Stimulated activated CD8-positive, alpha-beta memory T cell treated with anti-CD3 and anti-CD28 coated beads, Interleukin-7, amount 100 ng/mL, for 4 hours (primary cell): ENCODE measurements at places on chromosomes 3 and 15.

DNA sequence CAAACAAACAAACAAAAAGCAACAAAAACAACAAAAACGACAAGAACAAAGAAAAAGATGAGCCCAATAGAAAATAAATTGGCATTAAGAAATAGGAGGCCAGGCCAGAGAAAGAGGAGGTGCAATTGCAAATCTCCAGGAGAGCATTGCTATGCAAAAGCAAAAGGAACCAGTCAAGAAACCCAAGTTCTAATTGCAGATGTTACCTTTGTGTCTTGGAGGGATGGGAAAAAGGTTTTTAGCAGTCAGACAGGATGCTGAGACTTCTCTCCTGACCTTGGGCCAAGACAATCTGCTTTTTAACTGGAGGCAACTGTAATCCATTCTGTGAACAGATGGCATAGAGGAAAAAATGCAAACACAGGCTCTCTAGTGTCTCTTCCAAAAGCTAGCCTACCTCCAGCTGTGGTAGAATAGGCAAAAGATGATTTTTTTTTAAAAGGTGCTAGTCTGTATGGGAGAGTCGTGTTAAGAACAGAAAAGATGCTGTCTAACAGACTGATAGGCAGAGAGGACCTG, 56.4 kb downstream of the LSAMP start:
- DNase-seq: no peak

GRCh38 chr3:87004883-87005282, 13.9 kb upstream of the VGLL3 start:
- no peak for DNase-seq

- DNase-seq: peak; percentile 8
These were observed at the start of gene B3GALNT1 for GRCh38 chr3:161104561-161105551. B3GALNT1 (minus strand) TSS chr3:161105349; CDS start chr3:161086754, 18,595 bp downstream.

GRCh38 chr3:194690501-194691372, 5.1 kb downstream of the FAM43A start:
- no peak for DNase-seq

DNA sequence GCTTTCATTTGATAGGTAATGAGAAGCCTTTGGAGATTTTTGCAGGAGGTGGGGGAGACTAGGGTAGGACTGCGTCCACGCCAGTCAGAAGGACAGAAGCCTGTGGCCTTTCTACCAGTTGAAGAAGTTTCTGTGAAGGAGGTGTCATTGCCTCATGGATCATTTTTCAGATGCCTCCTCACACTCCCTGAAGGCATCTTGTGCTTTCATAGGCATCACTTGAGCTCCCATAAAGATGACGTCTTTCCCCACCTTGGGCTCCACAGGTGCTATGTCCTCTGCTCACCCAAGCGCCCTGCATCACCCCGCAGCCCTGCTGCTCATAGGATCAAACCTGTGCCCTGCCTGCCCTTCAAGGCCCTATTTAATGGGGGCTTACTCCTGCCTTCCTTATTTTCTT, 7.5 kb upstream of the ITGA11 start:
- DNase-seq: no peak

DNA sequence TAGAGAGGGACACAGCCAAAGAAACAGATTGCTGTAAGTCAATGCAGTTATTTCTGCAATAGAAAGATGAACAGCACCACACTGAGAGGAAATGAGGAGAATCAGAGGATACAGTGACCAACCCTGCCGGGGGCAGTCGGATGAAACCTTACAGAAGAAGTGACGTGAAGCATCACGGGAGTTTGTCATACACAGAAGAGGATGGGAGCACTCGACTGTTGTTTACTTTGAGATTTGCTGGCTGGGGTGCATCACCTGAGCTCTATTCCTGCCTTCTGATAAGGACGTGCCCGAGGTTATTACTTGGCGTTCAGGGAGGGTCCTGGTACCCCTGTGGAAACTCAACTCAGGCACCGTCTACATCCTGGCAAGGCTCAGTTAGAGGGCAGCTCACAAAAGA, 45.4 kb downstream of the MAGEF1 start:
- no peak for DNase-seq

DNA sequence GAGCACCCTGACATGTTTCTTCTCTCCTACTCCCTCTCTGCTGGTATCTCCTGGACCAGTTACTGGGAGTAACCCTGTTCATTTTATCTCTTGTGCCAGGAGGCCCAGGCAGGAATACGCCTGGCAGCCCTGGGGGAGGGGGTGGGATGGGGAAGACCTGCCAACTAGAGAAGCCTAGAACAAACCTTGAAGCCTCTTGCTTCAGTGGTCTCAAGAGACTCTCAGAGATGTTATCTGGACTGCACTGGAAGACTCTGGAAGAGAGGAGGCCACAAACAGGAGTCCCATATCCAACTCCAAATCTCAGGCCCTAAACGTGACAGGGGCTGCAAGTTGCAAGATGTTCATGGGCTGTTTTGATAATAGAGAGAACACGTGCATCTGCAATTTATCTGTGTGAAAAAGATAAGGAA, at the start of gene EPB42:
Gene EPB42, minus strand, starts transcription at position 28 of the 413 bp plus-strand sequence. CDS start 193 bp downstream, outside the sequence.
- no peak for DNase-seq

- no peak for DNase-seq
These were observed 255.3 kb upstream of the IL12A start for GRCh38 chr3:159733194-159733860.

DNA sequence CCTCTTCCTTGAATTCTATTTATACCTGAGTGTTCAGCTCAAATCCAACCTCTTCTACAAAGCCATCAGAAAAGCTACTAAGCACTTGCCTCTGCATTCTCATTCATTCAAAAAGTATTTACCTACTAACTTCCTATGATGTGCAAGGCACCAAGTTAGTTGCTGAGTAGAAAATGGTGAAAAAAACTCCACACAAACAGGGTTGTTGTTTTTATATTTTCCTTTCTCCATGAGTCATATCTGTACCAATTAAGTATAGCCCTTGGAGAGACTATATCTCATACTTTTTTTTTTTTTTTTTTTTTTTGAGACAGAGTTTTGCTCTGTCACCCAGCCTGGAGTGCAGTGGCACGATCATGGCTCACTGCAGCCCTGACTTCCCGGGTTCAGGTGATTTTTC, 67.7 kb downstream of the IGF2BP2 start:
- no peak for DNase-seq

DNA sequence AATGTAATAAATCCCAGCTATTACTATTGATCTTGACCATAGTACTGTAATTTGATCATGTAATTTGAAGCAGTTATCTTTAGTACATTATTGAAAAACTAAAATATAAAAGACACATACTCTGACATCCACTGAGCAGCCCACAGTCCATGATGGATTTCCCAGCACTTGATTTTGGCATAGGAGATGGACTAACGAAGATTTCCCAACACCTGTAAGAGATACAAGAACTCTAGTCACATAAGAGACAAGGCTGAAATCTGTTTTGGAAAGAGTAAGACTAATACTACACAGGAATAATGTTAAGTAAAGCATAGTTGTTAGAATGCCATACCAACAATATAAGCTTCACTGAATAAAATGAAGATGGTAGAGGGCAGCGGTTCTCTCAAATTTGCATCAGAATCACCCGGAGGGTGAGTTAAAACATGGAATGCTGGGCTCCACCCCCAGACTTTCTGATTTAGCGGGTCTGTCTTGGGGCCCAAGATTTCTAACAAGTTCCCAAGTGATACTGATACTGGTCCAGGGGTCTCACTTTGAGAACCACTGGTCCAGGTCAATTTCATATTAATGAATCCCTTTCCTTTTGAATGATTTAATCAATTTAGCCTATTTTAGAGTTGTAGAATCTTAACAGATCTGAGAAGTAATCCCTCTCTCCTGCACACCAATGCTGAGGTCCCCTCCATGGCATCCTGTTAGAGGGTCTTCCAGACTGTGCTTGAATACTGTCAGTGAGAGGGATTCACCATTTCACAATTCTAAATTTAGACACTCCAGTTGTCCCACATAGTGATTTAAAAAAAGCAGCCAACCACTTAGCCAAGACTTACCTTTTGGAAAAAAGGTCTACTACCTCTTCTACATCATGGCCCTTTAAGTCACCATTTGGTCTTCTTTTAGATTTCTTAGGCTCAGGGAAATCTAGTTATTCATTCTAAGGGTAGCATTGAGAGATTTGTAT, 11.5 kb downstream of the RABL3 start:
- DNase-seq: no peak

GRCh38 chr3:151199554-151200438, 3.2 kb downstream of the GPR171 start:
- no peak for DNase-seq

- DNase-seq: no peak
These were observed 18.3 kb downstream of the MAGEL2 start for GRCh38 chr15:23629234-23629805.

DNA sequence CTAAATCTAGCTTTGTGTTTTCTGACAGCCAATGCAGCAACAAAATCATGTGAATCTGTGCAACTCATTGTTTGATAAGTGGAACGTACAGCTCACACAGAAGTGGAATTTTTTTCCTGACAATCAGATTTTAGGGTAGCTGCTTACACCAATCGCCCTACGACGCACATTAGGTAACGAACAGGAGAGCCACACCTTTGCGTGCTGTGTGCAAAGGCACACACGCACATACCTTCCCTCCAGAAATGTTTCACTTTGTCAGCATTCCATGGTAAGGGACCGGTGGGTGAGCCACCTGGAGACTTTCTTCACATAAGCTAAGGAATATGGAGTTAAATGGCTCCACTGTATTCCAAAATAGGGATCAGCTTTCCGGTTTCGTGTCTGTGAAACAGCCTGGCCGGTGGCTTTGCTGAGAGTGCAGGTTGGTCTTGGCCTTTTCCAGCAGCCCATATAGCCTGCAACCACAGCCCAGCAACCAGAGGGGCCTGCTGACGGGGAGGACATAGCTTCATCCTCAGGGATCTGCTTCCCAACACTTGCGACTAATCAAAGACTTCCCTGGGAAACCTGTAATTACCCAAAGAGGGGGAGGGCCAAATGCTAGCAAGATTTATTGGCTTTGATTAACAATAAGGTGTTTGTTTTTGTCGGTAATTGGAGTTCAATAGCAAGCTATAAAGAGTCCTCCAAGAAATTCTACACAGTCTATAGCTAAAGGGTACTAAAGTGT, 145.3 kb downstream of the ADAMTS17 start:
- DNase-seq: no peak

GRCh38 chr15:101675015-101675414, 22.8 kb upstream of the TM2D3 start:
- no peak for DNase-seq

- no peak for DNase-seq
These were observed 258.8 kb upstream of the PDZRN3 start for GRCh38 chr3:73883497-73883896.

DNA sequence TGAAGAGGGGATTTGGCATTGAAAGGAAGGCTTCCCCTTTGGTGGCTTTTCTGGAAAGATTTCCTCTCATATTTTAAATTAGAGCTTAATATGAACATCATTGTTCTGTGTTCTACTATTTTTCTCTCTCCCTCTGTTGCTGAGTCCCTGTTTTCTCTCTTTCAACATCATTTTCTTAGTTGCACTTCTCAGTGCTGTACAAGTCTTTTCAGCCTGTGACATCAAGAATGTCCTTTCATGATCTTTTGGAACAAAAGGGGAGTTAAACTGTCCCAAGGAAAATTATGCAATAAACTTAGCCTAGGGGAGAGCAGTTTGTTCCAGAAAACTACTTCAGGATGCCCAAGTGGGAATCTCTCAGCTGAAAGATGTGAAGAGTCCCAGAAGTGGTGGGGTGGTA, 325.1 kb downstream of the IL20RB start:
- DNase-seq: no peak

DNA sequence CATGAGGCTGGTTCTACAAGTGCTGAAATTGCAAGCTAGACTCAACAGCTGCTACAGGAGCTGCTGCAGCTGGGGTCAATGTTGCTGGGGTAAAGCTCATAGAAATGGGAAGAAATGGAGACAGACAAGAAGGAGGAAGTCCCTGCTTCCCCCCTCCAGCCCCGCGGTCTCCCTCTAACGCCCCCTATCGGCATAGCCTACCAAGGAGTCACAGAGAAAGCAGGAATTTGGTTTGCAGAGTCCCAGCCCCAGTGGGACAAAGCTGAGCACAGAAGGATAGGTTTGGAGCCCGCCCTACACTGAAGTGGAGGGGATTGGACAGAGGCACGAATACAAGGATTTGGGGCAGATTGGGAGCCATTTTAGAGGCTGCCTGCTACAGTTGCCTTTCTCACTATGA, 176.9 kb upstream of the ANKRD28 start:
- DNase-seq: no peak

GRCh38 chr15:100124936-100125335, 216.8 kb downstream of the ADAMTS17 start:
- no peak for DNase-seq
